ENCODE measurements at places on chromosomes 1 and 21. TPM values are rescaled to one million over a fixed set of nuclear protein-coding genes. Genes with fewer than 3 reads are reported as not detected.

SPRR5 gene
- not detected for total RNA-seq

PTPN22 gene
- 0.99 TPM for total RNA-seq

CAMK1G gene
- 0.90 TPM for total RNA-seq

SMCP gene
- total RNA-seq = not detected

KRTAP13-2 gene
- total RNA-seq = not detected

TSPAN2 gene
- 2.5 TPM for total RNA-seq

FOXD3 gene
- not detected for total RNA-seq

NECTIN4 gene
- total RNA-seq = not detected

LCE1C gene
- total RNA-seq = not detected

NCDN gene
- 24.4 TPM for total RNA-seq

ITLN2 gene
- total RNA-seq = 3.8 TPM

CDA gene
- total RNA-seq = not detected

FCRL6 gene
- total RNA-seq = not detected

MYOC gene
- total RNA-seq = 0.36 TPM

IGSF9 gene
- total RNA-seq = not detected

PDPN gene
- 2.0 TPM for total RNA-seq

CLCA2 gene
- total RNA-seq = 8.8 TPM

GSTM2 gene
- total RNA-seq = 14.1 TPM

MANEAL gene
- 0.65 TPM for total RNA-seq

HDGF gene
- total RNA-seq = 299 TPM

GCSAML gene
- not detected for total RNA-seq

BTBD8 gene
- total RNA-seq = 14.0 TPM

UQCRHL gene
- 1.9 TPM for total RNA-seq

GNAT2 gene
- 0.18 TPM for total RNA-seq

FMO2 gene
- total RNA-seq = 7.4 TPM

VSIG8 gene
- not detected for total RNA-seq

RGSL1 gene
- not detected for total RNA-seq

LMOD1 gene
- 22.3 TPM for total RNA-seq

TMEM39B gene
- 3.3 TPM for total RNA-seq

CRABP2 gene
- 62.7 TPM for total RNA-seq

LELP1 gene
- not detected for total RNA-seq

LCE2B gene
- not detected for total RNA-seq

WNT2B gene
- total RNA-seq = 1.8 TPM

CACNA1S gene
- total RNA-seq = not detected
